ENCODE measurements at places on chromosomes 16 and 17. TPM values are rescaled to one million over a fixed set of nuclear protein-coding genes. Genes with fewer than 3 reads are reported as not detected.

GRCh38 chr17:79874329-79874981 is 35.2 kb upstream of the CBX4 start:
- peaks cover 8% of the 10 kb centered on the region for H3K4me1 ChIP-seq
- H3K27me3 ChIP-seq = peaks cover 22% of the 10 kb centered on the region
- H3K36me3 ChIP-seq = no peaks in the 10 kb centered on the region
- DNase-seq = no peak

- H3K4me3 ChIP-seq = peak overlapping the region; percentile 77
Observed at GRCh38 chr16:3074860-3075522, 9.6 kb downstream of the IL32 start.

DNA sequence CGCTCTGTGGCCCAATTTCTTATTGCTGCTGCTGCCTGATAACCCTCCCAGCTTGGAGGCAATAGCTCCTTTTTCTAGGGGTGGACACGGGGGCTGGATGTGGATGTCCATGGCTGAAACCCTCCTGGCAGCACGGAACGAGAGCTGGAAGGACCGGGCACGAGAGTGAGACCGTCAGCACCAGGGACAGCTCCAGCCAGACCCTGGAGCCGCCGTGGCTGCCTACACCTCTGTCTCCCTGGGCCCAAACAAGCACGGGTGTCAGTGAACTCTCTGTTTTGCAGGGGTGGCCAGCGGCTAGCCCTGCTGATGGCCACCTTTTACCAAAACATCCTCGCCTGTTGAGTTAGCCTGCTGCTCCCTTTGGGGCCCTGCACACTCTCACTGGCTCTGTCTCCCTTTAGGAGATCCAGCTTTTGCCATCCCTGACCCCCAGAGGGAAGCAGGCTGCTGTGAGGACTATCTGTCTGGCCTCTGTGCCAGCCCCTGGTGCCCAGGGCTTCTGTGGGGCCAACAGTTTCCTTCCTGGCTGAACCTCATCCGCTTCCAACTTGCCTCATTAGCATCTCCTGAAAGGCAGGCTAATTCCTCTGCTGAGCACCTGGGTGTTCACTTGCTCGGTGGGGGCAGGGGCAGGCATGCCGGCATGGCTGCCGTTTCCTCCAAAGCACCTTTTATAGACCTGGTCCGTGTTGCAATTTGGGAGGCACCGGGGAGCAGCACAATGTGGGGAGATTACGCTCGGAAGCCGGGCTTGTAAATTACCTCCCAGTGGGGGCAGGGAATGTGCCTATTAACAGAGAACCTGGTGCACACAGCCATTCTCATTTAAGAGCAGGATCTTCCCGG is 118.1 kb downstream of the ENGASE start:
- H3K4me1 ChIP-seq = no peaks in the 10 kb centered on the region
- no peak overlapping the region for H3K4me3 ChIP-seq
- peak; percentile 36 for DNase-seq
- H3K27me3 ChIP-seq = peaks cover 10% of the 10 kb centered on the region
- no peaks in the 10 kb centered on the region for H3K36me3 ChIP-seq
- no peak overlapping the region for H3K27ac ChIP-seq

GRCh38 chr16:57791893-57792461 is 10.3 kb downstream of the KIFC3 start:
- peaks cover 1% of the 10 kb centered on the region for H3K4me1 ChIP-seq
- peaks cover 4% of the 10 kb centered on the region for H3K27me3 ChIP-seq
- no peak for DNase-seq

GRCh38 chr16:65991149-65991701 is 375.3 kb upstream of the CDH5 start:
- H3K27me3 ChIP-seq = no peaks in the 10 kb centered on the region
- H3K27ac ChIP-seq = no peak overlapping the region
- no peaks in the 10 kb centered on the region for H3K4me1 ChIP-seq
- no peaks in the 10 kb centered on the region for H3K36me3 ChIP-seq
- H3K4me3 ChIP-seq = no peak overlapping the region

DNA sequence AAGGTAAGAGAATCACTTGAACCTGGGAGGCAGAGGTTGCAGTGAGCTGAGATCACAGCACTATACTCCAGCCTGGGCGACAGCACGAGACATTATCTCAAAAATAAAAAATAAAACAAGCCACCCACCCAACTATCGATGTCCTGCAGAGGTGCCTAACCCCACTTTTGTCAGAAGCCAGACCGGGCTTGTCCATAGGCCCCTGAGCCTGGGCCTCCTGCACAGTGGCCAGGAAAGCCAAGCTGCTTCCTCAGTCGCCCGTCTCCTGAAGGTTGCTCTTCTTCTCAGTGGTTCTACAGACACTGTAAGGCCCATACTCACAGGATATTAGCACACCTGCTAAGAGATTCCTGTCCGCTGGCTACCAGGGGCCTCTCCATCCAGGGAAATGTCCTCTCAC is 11.2 kb downstream of the CES2 start:
- peaks cover 21% of the 10 kb centered on the region for H3K27me3 ChIP-seq
- no peak for DNase-seq
- no peak overlapping the region for H3K4me3 ChIP-seq
- H3K4me1 ChIP-seq = peaks cover 34% of the 10 kb centered on the region

GRCh38 chr17:72363089-72363610 is 242.3 kb downstream of the SOX9 start:
- H3K4me1 ChIP-seq = no peaks in the 10 kb centered on the region
- H3K27ac ChIP-seq = no peak overlapping the region
- no peaks in the 10 kb centered on the region for H3K36me3 ChIP-seq
- H3K4me3 ChIP-seq = no peak overlapping the region
- DNase-seq = no peak

DNA sequence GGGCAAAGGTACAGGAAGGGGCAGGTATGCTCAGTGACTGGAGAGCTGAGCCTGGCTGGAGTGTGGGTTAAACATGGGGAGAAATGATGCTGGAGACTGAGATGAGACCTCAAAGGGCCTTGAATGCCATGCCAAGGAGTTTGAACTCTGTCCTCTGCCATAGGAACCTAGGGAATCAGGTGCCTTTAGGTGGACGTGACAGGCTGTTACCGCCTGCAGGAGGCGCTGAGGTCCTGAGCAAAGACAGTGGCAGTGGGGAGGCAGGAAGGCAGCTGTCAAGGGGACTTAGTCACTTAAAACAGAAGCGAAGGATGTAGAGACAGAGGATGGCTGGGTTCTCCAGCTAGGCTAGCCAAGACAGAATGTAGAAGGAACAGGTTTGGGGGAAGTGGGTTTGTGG is 9.1 kb downstream of the PSMB3 start:
- H3K36me3 ChIP-seq = peaks cover 65% of the 10 kb centered on the region
- H3K27me3 ChIP-seq = no peaks in the 10 kb centered on the region
- peak overlapping the region; percentile 12 for H3K27ac ChIP-seq
- peaks cover 18% of the 10 kb centered on the region for H3K4me1 ChIP-seq

DNA sequence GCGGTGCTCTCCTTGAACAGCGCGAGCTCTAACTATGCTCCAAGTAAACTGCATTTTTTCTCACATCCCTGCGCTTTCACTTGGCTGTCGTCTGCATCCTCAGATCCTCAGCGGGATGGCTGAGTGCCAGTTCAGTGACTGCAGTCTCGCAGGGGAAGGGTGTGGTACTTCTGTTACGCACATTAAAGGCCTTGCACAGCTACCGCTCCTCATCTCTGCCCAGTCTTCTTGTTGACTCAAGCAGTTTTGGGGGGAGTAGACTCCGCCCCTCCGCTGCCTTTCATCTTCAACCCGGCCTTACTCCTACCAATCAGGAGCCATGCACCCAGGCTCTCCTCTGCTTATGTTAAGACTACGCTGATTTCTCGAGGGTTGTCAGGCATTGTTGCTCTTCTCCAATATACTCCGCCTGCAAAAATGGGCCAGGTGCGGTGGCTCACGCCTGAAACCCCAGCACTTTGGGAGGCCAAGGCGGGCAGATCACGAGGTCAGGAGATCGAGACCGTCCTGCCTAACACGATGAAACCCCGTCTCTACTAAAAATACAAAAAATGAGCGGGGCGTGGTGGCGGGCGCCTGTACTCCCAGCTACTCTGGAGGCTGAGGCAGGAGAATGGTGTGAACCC is 10.0 kb downstream of the ATP5PD start:
- peak overlapping the region; percentile 99 for H3K27ac ChIP-seq
- H3K36me3 ChIP-seq = peaks cover 26% of the 10 kb centered on the region
- H3K4me3 ChIP-seq = peak overlapping the region; percentile 69

DNA sequence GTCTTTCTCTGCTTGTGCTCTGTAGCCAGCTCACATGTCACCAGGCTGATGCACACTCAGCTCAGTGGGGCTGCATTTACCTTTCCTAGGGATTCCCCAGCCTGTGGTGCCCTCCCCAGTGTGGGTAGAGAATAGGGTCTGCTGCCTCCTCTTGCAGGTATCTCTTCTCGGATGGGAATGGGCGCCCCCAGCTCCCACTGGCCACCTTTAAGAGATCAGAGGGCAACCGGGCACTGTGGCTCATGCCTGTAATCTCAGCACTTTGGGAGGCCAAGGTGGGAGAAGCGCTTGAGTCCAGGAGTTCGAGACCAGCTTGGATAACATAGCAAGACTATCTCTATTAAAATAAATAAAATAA is 3.3 kb downstream of the XYLT2 start:
- peak overlapping the region; percentile 35 for H3K4me3 ChIP-seq
- H3K27ac ChIP-seq = peak overlapping the region; percentile 42
- DNase-seq = no peak
- H3K36me3 ChIP-seq = peaks cover 10% of the 10 kb centered on the region
- H3K27me3 ChIP-seq = no peaks in the 10 kb centered on the region
- peaks cover 41% of the 10 kb centered on the region for H3K4me1 ChIP-seq

- peaks cover 12% of the 10 kb centered on the region for H3K4me1 ChIP-seq
- H3K4me3 ChIP-seq = no peak overlapping the region
- no peak overlapping the region for H3K27ac ChIP-seq
- no peaks in the 10 kb centered on the region for H3K27me3 ChIP-seq
- H3K36me3 ChIP-seq = no peaks in the 10 kb centered on the region
- DNase-seq = no peak
Observed at GRCh38 chr17:63275318-63275970, 170.7 kb downstream of the CYB561 start.

- H3K4me1 ChIP-seq = peaks cover 68% of the 10 kb centered on the region
- peak overlapping the region; percentile 91 for H3K4me3 ChIP-seq
- peak overlapping the region; percentile 98 for H3K27ac ChIP-seq
- DNase-seq = no peak
Observed at GRCh38 chr17:42111265-42111636, 1.3 kb downstream of the DHX58 start.

DNA sequence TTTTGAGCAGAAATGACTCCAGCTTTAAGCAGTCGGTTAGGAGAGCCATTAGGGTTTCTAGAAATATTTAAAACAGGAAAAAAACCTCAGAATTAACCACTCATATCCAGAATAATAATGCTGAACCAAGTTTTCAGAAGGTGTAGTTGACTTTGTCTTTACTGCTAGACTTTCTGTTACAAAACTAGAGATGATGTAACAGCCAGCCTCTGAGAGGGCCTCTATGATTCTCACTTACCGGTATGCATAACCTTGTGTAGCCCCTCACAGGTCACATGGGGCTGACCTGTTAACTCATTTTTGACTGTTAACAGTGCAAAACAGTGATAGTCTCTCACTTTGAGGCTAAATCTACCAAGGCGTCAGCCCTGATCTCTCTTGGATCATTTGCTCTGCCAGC is 74.3 kb downstream of the TEX14 start:
- H3K36me3 ChIP-seq = no peaks in the 10 kb centered on the region
- DNase-seq = no peak
- peaks cover 53% of the 10 kb centered on the region for H3K4me1 ChIP-seq
- no peak overlapping the region for H3K4me3 ChIP-seq

DNA sequence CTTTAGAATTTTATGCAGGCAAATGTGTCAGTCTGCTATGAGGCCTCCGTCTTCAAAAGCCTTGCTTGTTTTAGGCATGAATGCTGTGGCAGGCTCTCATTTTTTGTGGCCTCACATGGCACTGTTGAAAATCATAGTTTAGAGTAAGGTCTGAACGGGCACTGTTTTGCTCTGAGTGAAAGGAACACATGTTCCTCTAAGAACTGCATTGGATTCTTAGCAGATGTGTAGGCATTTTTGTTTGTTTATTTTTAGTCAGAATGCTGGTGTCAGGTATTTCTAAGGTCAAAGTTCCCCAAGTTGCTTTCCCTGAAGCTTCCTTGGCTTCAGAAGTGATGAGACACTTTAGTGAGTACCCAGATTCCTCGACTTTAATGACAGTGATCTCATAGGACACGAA is 173.7 kb downstream of the HS3ST3B1 start:
- H3K4me3 ChIP-seq = no peak overlapping the region
- H3K4me1 ChIP-seq = no peaks in the 10 kb centered on the region
- no peak for DNase-seq
- H3K36me3 ChIP-seq = no peaks in the 10 kb centered on the region
- no peak overlapping the region for H3K27ac ChIP-seq

- H3K36me3 ChIP-seq = peaks cover 27% of the 10 kb centered on the region
- peak overlapping the region; percentile 34 for H3K4me3 ChIP-seq
- H3K4me1 ChIP-seq = peaks cover 31% of the 10 kb centered on the region
- no peaks in the 10 kb centered on the region for H3K27me3 ChIP-seq
- DNase-seq = peak; percentile 52
Observed at GRCh38 chr17:64441772-64442540, 7.0 kb upstream of the MILR1 start.

- H3K4me3 ChIP-seq = no peak overlapping the region
- no peak overlapping the region for H3K27ac ChIP-seq
- no peak for DNase-seq
- H3K27me3 ChIP-seq = peaks cover 1% of the 10 kb centered on the region
- H3K36me3 ChIP-seq = no peaks in the 10 kb centered on the region
Observed at GRCh38 chr17:33366960-33367359, 73.9 kb upstream of the ASIC2 start.

DNA sequence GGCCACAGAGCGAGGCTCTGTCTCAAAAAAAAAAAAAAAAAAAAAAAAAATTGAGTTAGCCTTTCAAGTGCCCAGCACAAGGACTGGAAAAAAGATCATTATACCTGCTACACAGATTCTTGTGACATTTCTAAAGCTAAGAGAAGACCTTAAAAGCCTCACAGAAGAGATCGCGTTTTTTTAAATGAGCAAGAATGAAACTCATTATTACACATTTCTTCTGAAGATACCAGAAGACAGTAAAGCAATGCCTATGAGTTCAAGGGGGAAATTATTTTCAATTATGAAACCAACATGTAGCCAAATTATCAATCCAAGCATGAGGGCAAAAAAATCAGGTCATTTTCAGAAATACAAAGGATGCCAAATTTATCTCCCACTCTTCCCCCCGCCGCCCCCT is 56.8 kb downstream of the MED13 start:
- H3K27ac ChIP-seq = no peak overlapping the region
- DNase-seq = no peak
- H3K27me3 ChIP-seq = no peaks in the 10 kb centered on the region

The TBC1D3C gene
- total RNA-seq = not detected

The KCNH4 gene
- 0.05 TPM for total RNA-seq

The ELMO3 gene
- 8.3 TPM for total RNA-seq

The TP53TG3C gene
- not detected for total RNA-seq

The GP2 gene
- not detected for total RNA-seq

The PROCA1 gene
- total RNA-seq = 6.2 TPM

The NLRC3 gene
- total RNA-seq = 95.4 TPM

The ABCC1 gene
- 41.4 TPM for total RNA-seq

The CNGB1 gene
- total RNA-seq = not detected

The RBFOX1 gene
- total RNA-seq = not detected

The AGRP gene
- not detected for total RNA-seq

The LONP2 gene
- total RNA-seq = 52.1 TPM

The OSBPL7 gene
- total RNA-seq = 36.1 TPM
